ENCODE measurements at places on chromosomes 6 and 20.

GRCh38 chr6:24935366-24936152, at the start of gene RIPOR2:
Gene RIPOR2, minus strand, starts transcription at chr6:24935960. Its CDS starts 62 bp downstream, at chr6:24935898.
- peak; percentile 35 for DNase-seq

DNA sequence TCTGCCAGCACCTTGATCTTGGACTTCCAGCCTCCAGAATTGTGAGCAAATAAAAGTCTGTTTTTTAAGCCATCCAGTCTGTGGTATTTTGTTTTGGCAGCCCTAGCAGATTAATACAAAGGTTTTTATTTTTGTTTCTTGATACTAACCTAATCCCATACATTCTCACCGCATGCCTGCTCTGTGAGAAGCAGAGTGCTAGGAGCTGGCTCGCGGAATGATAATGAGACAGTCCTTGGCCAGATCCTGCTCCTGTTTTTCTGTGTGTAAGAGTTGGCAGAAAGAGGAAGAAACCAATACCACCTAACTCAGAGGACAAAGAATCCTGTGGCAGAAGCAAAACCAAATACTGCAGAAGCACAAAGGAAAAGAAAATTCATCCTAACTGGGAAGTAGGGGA, 82.6 kb downstream of the KIF16B start:
- DNase-seq, result no peak

DNA sequence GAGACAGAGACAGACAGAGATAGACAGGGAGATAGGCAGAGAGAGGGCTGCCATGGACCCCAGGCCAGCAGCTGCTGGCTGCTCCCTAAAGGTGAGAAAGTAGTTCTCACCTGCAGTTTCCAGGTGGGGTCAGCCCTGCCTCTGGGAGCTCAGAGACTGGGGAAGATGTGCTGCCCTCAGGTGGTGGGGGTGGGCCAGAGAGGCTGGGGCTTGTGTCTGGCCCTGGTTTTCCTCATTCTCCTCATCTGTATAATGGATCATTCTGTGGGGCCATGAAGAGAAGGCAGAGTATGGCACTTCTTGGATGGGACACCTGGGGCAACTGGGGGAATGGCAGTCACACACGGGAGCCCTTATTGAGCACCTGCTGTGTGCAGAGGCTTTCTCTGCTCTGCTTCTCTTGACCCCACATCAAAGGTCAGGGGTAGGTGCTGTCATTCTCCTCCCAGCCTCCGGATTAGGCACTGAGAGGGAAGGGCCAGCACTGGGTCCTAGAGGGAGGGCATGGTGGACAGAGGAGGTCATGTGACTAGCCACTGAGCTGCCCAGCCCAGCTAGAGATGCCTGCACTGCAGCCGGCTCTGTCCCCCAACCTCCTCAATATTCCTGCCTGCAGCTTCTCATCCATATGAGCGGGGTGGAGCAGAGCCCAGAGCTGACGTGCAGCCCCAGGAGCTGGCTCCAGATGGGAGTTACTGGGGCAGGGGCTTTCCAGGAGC, 4.1 kb downstream of the ANGPT4 start:
- no peak for DNase-seq

- peak; percentile 52 for DNase-seq
Measured at GRCh38 chr6:169340395-169340794, 86.7 kb upstream of the THBS2 start.

DNA sequence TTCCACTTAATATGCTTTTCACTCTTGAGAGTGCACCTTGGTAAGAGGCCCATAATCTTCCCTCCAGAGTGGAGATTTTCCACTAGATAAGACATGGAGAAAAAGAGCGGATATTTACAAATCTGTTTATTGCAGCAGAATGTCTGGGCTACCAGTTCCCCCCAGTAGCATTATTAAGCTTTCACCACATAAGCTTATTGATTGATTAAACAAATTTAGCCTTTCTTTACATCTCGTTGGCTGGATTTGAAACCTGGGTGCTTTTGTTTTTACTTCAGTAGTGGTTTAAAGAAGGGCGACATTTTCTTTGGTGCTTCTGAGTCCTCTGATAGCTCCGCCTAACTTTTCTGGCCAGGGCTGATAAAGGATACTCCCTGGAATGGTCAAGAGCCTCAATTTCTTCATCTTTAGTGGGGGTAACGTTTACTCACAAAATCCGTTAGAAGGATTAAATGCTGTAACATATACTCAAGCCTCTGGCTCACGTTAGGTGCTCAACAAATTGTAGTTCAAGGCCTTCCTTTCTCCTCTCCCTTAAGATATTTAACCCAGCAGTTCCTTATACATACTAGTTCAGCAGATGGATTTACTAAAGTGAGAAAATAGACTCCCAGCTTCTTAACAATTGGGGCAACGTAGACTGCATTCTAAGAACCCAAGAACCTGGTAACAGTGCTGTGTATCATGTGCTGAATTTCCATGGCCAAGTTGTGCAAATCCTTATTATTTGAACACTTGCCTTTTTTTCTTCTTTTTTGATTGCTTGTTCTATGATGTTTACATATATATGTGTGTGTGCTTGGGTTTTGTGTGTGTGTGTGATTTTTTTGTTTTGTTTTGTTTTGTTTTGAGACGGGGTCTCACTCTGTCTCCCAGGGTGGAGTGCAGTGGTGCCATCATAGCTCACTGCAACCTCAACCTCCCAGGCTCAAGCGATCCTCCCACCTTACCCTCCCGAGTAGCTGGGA, 91.4 kb downstream of the RREB1 start:
- DNase-seq, result no peak

GRCh38 chr6:131215219-131215618, 80.0 kb downstream of the AKAP7 start:
- no peak for DNase-seq

DNA sequence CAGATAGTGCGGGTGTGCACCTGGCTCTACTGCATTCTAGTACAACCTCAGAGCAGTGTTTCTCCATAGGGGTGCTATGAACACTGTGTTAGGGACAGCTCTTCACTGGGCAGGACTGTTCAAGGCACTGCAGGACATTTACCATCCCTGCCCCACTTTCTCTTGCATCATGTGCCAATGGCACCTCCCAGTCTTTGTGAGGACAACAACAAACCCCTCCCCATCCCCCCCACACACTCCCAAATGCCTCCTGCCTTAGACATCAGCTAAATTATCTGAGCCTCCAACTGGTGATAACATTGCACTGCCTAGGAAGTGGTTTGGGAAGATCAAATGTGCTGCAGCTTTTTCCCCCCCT, 98.9 kb downstream of the FYN start:
- DNase-seq, result no peak

DNA sequence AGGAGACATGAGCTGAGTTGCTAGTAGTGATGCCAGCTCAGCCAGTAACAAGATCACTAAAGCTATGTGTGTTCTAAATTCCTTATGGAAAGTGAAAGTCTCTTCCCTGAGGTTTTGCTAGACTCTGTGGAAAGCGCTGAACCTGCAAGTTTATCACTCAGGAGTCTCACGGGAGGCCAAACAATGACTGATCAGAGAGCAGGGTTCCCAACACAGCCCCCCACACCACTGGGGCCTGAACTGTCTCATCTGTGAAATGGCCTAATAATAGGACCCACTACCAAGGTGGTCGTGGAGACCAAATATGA, 19.9 kb downstream of the ACSS1 start:
- no peak for DNase-seq

GRCh38 chr6:107695061-107695720, 128.9 kb downstream of the SCML4 start:
- DNase-seq, result peak; percentile 19

GRCh38 chr6:11699576-11699975, 79.0 kb downstream of the ADTRP start:
- no peak for DNase-seq

GRCh38 chr6:28657769-28658465, 132.2 kb downstream of the GPX5 start:
- peak; percentile 42 for DNase-seq

DNA sequence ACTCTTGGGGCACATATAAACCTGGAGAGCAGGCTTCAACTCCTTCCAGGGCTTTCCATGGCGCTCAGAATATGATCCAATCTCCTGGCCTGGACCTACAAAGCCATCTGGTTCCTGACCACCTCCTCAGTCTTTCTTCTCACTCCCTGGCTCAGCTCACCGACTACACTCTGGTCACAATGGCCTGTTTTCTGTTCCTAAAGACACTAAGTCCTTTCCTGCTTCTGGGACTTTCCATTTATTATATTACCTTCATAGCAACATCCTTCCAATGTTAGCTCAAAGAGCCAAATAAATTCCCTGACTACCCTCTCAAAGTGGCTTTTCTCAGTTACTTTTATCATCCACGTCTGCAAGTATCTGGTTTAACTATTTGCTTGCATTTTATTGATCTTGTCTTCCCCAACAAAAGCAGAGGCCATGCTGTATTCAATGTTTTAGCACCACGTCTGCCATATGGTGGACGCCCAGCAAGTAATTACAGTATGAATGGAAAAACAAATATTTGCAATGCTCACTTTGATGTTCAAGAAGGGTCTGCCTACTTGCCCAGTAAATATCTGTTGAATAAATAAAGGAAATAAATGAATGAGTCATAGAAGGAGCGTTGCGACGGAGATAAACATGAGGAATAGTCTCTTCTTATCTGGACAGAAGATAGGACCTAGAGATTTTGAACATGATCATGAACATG, 328.4 kb downstream of the ESR1 start:
- DNase-seq, result no peak

GRCh38 chr6:167762259-167762962, 64.3 kb upstream of the AFDN start:
- DNase-seq, result no peak

GRCh38 chr6:75505424-75505823, 11.8 kb upstream of the FILIP1 start:
- DNase-seq, result peak; percentile 34

- no peak for DNase-seq
Measured at GRCh38 chr20:63627751-63628245, 897 bp upstream of the GMEB2 start.

DNA sequence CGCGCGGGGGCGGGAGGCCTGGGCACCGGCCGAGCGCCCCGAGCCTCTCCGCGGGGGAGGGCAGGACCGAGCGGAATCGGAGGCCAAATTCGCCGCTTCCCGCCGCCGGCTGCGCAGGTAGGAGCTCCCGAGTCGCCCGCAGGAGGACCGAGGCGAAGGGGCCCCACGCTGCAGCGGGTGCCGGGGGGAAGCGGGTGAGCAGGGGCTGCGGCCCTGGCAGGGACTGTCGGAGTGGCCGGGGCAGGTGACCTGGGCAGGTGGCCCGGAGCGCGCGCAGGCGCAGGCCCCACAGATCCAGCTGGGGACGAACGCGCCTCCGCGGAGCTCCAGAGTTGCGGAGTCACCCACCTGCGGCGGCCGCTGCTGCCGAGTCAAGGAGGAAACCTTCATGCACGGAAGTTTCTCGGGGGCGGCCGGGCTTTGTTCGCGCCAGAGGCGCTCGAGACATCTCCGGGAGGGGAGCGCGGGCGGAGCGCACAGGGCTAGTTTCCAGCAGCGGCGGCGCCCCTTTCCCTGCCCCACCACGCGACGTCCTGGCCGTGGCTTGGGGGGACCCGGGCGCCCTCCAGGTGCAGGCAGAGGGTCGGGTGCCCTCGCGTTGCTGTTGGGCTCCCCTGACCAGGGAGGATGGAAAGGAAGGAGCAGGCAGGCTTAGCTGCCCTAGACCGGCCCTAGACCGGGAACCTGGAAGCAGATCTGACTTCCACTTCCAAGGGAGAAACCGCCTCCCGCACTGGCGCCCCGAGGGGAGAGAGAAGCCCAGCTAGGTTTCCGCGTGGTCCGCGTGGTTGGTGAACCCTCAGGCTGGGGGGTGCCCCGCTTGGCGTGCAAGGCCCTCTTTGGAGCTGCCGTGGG, 590 bp downstream of the SLCO4A1 start:
- DNase-seq, result no peak

- no peak for DNase-seq
Measured at GRCh38 chr20:62219992-62220665, at the start of gene HRH3. Gene HRH3, minus strand, starts transcription at chr20:62220278. Its CDS starts 308 bp downstream, at chr20:62219970.

Measured in bronchial epithelial cell (primary cell).